ENCODE measurements at places on chromosomes 3 and 15.

GRCh38 chr3:149292666-149293065 is 40.8 kb downstream of the TM4SF18 start:
- no peak for DNase-seq

- DNase-seq, result no peak
These were observed 52.1 kb upstream of the EPHB1 start for GRCh38 chr3:134743006-134743405.

DNA sequence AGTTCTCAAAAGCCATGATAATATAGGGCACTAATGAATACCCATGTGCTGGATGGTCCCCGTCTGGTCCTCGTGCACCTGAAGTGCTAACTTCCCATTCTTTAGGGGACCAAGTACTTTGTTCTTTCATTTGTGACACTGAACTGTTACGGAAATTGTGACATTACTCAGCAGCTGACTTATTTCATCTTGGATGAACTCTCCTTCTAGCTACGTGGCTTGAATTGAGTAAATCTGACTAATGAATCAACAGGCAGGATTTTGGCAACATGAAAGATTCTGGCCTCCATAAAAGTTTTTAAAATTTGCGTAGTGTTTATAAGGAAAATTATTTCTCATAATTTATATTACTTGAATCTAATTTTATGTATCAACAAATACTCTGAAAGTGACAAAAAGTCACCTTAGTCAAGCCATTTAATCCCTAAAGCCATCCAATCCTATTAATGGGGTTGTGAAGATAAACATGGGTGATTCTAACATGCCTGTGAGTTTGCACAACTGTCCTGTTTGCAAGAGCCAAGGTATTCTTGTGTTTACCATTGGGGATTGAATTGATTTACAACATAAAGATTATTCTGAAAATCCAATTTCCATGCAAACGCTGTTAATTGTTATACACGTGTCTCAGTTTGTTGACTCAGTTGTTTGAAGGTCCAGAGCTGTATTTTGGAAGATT is 119.9 kb downstream of the AGBL1 start:
- peak; percentile 2 for DNase-seq

DNA sequence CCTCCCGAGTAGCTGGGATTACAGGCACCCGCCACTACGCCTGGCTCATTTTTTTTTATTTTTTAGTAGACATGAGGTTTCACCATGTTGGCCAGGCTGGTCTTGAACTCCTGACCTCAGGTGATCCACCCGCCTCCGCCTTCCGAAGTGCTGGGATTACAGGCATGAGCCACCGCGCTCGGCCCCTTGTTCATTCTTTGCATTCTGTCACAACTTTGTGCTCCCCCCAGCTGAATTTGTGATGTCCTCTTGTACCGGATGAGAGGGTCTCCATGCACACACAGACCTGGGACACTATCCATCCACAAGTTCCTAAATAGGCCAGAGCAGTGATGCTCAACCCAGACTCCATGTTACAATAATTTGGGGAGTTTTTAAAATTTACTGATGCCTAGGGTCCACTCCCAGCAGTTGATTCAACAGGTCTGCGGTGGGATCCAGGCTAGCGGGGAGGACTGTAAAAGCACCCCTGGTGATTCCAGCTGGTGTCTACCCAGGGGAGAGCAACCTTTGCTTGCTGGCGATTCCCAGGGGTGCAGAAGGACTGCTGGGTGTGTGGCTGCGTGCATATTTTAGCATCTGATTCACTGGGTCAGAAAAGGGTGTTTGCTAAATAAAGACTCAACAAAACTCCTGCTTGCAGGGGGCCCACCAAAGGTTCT is 1.0 kb downstream of the RASSF1 start:
- peak; percentile 70 for DNase-seq

- DNase-seq, result no peak
These were observed 31.1 kb upstream of the IQCF2 start for GRCh38 chr3:51830345-51830744.

DNA sequence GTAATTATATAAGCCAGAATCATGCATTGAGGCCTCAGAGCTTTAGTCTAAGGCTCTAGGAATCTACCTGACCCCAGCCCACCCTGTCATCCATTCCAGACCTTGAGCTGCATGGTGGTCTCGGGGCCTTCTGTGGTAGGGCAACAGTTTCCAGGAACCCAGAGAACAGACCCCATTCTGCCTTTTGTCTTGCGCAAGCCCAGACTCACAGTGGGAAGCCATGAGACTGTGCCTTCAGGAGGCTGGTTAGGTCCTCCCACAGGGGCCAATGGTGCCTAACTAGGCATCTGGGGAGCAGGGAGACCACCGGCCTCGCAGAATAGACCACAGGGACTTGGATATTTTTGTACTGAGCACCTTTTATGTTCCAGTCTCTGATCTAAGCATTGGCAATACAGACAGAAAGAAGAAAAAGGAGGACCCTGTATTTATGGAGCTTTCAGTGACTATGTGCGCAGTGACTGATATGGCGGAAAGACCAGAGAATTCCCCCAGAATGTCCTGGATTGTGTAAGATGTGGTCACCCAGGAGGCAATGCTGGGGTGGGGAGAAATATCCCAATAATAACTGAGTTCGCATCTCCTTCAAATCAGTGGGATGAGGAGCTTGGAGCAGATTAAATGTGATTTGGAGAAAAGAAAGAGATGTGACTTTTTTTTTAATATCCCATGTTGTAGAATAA is 40.1 kb downstream of the MCF2L2 start:
- no peak for DNase-seq

DNA sequence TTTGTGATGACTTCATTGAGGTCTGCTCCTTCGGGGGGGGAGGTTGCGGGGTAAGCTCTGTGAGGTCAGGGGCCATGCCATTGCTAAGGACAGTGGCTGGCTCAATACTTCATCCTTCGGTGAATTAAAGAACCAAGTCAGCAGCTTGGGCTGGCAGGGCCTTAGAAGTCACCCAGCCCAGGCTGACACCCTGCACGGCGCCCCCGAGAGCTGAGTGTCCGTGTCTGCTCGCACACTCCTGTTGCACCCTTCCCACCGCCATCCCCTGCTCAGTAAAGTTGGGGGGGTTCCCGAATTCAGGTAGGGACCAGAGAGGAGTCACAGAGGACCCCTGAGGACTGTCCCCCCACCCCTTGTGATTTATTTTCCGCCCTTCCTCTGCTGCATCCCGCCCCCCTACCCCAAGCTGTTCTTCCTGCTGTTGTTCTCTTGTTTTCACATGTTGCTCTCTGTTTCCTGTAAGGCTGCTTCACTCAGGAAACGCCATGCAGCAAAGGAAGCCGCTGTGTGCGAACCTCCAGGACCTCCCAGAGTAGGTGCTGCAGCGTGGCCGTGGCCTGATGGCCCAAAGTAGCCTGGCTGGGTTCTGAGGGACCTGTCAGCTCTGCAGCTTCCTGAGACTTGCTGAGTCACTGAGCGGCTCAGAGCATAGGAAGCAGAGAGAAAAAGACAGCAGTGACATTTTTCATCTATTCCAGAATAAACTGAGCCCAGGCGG is 14.4 kb downstream of the EFCC1 start:
- DNase-seq, result no peak

- no peak for DNase-seq
These were observed 369.2 kb upstream of the MCTP2 start for GRCh38 chr15:93861956-93862741.

- DNase-seq, result no peak
These were observed 594 bp upstream of the ICE2 start for GRCh38 chr15:60479361-60480110.

DNA sequence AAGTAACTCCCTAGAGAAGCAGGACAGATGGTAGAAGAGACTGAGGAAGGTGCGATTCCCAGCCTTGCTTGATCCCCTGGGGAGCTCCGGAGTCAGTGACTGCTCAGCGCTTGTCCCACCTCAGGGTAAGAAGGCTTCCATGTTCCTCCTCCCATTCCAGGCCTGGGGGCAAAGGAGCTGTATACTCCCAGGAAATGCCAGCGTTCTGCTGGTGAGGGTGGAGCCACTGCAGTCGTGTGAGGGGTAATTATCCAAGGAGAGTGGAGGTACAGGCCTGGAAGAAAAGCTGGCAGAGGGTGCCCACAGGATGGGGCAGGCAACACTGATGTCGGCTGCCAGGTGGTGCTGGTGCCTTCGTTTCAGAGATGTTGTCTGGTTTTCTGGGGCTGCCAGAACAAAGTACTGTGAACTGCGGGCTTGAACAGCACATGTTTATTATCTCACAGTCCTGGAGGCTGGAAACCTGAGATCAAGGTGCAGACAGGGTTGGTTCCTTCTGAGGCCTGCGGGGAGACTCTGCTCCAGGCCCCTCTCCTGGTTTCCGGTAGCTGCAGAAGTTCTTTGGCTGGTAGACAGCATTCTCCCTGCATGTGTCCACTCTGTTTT is 12.1 kb upstream of the APBA2 start:
- DNase-seq, result no peak

DNA sequence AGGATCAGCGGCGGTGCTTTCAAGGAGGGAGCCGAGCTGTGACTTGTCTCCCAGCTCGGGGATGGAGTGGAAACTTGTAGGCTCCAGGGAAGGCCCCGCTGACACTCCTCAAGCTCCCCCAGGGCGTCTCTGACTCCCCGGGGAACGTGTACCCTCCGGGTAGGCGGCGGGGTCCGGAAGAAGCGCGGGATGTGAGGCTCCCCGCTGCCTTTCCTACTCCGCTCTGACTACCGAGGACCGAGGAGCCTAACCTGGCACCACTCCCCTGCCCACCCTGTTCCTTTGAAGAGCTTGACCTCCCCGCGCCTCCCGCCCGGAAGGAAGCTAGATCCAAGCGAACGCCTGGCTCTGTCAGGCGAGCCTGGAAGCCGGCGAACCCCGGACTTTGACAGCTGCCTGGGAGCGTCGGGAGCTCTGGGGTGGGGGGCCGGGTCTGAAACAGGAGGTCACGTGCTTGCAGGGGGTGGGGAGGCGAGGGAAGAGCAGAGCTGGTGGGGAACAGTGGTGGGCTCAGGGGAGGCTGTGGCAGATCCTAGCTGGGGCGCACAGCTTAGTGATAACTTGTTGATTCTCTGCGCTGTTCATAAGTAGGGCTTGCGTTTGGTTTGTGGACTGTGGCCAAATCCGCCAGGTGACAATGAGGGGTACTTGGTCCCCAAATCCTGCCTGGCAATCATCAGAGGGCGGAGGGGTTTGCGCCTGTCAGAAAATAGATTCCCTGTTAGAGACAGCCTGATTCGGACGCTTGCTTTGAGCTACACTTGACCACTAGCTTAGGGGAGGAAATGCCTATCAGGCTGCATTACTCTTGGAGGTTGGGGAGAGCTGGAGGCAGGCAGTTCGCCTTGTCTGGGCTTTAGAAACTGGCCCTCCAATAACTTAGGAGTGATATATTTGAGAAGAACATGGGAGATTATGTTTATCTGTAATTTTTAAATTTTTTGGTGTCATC is 1.2 kb downstream of the CLSTN2 start:
- DNase-seq, result no peak

DNA sequence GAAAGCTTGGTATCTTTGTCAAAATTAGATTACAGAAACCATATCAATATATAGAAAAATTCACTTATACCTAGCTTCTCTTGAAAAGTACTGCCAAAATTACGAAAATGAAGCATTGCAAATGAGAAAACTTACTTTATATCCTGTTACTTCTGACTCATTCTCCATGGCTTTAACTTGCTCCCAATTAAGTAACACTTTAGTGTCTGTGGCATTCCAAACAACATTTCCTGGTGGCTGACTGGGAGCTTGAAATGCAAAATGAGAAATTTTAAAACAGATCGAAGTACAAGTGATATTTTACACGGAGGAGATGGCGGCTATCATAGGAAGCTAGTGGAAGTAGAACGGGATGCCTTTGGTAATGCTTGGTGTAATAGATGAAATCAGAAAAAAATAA is 347.3 kb downstream of the CNTN3 start:
- peak; percentile 50 for DNase-seq

GRCh38 chr3:69338911-69339310 is 47.0 kb downstream of the FRMD4B start:
- DNase-seq, result no peak

- no peak for DNase-seq
These were observed 4.6 kb downstream of the HEG1 start for GRCh38 chr3:125051205-125051604.

DNA sequence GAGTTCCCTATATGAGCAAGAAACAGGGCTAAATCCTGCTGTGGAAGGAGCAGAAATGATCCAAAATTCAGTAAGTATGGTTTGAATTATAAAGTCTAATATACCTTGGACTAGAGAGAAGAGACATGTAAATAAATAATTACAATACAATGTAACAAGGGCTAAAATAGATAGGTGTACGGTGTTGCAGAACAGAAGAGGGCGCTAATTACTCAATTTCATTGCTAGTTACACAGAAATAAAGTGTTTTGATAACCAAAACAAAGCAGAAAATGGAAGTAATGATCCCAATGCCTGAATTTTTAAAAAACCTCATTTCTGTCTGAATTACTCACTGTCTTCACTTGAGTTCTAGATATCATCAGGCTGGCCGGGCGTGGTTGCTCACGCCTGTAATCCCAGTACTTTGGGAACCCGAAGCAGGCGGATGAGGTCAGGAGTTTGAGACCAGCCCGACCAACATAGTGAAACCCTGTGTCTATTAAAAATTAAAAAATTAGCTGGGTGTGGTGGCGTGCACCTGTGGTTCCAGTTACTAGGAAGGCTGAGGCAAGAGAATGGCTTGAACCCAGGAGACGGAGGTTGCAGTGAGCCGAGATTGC is 8.3 kb upstream of the PLCH1 start:
- DNase-seq, result peak; percentile 38

DNA sequence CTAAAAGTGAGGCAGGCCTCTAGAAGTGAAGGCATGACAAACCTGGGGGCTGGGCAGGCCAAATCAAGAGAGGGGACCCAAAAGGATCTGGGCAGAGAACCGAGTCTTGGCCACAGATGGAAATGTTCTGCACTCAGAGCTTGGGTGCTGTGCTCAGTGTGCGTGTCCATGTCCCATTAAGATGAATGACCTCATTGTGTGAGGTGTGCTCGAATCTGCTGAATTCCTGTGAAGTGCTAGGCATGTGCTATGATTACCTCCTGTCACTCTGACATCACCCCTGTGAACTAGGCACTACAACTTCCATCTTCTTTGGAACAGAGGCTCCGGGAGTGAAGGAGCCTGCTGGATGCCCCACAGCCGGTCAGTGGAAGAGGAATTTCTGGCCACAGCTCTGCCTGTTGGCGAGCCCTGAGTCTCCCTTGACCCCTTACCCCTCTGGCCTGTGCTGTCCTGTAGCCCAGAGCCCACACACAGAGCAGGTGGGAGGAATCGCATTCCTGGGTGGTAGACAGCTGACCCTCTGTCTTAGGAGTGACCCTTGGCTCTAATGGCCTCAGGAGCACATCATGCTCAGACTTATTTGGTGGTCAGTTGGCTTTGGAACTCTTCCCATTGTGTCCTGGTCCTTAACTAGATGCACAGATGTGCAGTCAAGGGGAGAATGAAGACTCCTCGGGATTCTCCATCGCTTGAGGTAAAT is 67.6 kb upstream of the CTDSPL start:
- DNase-seq, result no peak
